ENCODE measurements at places on chromosomes 7 and 10.

DNA sequence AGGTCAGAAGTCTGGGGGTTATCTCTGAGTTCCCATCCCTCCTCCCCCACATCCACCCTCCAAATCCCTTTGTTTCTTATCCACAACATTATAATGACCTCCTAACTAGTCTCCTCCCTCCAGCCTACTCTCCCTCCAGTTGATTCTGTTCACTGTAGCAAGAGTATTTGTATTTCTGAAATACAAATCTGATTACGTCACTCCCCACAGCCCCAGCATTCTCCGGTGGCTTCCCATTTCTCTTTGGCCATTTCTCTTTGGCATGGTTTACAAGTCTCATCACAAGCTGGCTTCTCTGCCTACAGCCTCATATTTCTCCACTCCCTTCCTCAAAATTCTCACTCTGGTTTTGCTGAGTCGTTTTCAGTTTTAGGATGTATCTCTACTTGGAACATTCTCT is 24.6 kb upstream of the MRPS33 start:
- DNase-seq, result no peak

DNA sequence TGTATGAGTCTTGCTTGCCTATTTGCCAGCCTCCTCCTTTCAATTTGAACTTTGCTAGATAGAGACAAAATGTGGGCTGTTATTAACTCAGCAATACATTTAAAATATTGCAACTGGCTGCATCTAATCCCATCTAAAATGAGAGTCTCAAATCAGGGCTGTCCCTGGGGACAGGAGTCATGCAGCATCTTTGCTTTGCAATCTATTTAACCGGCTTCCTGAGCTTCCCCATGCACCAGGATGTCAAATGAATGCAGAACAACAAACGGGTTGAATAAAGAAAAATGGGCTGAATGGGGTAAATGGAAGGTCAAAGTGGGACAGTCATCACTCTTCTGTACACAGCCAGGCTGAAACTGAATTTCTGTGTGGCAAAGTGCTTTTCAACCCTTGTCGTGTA is 89.2 kb downstream of the AOAH start:
- DNase-seq, result no peak

GRCh38 chr7:42219447-42219846 is 17.6 kb downstream of the GLI3 start:
- no peak for DNase-seq

GRCh38 chr7:56003749-56004148 is 39.4 kb downstream of the NIPSNAP2 start:
- no peak for DNase-seq

DNA sequence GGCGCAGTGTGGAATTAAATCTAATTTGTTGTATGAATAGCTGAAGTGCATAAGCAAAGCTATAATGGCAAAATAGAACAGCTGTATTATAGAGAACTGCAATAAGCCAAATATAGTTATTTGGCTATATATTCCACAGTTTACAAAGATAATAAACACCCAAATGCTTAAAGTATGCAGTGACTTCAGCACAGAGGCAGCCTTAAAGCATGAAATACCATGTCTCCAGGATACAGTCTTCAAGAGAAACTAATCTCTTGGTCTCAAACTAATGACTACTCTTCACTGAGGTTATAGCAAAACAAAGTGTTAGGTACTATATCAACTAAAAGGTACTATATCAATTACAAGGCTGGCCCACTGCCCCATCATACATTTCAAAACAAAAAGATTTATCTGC is 48.0 kb downstream of the NT5C2 start:
- DNase-seq, result no peak

- no peak for DNase-seq
Observed at GRCh38 chr10:126157189-126157588, 231.1 kb downstream of the ADAM12 start.

DNA sequence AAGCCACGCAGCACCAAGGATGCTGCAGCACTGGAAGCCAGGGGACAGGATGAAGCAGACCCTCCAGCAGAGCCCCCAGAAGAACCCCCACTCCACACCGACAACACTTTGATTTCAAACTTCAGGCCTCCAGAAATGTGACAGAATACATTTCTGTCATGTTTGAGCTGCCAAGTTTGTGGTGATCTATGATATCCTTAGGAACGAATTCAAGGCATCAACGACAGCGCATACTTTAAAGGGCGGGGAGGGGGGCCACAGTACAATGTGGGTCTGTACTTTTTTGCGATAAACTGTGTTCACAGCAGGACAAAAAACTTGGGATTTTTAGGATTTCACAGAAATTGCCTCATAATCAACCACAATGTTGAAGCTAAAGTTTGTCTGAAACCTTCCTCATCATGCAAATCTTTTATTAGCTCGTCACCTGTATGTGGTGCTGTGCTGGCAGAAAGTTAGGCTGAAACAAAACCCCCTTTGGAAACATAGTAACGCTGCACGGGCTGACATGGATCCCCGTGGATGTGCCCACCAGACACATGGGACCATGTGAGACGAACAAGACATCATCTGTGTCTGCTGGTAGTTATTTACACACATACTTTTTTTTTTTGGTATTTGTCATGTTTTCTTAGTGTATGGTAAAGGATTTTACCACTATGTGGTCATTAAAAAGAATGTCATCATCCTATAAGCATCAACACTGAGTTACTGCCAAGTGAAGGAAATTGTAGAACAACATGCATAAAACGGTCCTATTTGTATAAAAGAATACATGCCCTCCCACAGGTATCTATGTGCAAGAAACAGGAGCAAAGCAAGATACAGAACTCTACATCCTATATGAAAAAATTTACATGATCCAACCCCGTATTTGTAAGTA is 113.3 kb upstream of the AFAP1L2 start:
- DNase-seq, result no peak
